Keratinocyte (primary cell): ENCODE measurements at places on chromosomes 11 and 22. TPM values are rescaled to one million over a fixed set of nuclear protein-coding genes. Genes with fewer than 3 reads are reported as not detected.

DNA sequence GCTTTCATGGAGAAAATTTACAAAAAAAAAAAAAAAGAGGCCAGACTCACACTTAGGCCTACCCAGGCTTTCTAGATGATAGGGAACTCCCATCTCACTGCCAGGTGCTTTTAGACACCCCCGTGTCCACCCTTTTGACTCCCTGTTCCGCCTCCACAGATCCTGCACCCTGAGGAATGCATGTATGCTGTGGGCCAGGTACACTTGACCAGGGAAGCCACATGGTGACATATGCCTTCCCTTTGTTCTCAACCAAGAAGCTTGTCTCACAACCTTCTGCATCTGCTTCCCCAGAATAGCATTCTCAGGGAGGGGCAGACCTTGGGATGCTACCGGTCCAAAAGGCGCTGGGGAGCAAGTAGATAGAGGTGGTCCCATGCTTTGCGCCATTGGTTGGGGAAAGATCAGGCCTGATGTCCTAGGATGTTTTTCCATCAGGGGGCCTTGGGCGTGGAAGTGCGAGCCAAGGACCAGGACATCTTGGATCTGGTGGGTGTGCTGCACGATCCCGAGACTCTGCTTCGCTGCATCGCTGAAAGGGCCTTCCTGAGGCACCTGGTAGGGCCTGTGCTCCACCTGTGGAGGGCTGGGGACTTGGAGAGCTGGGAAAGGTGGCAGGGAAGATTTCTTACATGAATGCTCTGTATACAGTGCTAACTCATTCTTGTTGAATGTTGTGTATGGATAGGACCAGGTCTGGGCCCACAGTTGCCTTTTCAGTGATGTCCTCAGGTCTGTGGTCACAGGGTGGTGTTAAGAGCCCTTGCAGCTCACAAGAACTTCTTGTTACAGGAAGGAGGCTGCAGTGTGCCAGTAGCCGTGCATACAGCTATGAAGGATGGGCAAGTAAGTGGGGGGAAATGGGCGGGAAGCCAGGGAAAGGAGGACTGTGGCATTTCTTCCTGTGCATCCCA, 7.5 kb downstream of the HMBS start:
- DNase-seq = no peak

DNA sequence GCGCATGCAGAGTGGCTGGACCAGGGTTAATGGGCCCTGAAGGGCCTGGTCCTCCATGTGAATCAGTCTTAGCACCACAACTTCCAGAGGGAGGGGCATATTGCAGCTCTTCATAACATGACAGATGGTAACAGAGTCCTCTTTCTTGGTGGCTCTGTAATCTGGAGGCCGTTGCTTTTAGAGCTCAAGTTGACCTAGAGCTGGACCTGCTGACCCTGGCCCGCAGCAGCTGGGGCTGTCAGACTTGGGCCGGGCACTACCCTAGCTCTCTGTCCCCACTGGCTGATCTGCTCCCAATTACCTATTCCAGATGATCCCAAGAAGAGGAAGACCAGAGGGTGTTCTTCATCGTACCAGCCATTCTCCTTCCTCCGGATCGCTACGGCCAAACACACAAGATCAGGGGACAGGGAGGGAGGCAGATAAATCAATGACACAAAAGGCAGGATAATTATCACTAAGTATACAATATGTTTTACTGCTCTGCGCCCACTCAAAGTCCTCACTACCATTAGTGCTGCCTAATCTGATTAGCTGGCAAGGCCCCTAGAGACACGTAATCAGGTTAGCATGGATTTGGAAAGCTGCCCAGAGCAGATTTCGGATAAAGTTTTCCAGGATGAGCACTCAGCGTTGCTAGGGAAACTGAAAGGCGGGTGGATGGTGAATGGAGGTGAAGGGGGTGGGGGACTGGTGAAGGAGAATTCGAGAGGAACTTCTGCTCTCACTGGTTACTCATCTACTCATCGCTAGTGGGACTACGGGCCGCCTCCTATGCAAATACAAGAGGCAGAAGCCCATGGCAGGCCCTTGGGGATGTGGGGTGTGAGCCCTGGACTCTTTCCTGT, 64.5 kb upstream of the PHOX2A start:
- peak; percentile 33 for DNase-seq

DNA sequence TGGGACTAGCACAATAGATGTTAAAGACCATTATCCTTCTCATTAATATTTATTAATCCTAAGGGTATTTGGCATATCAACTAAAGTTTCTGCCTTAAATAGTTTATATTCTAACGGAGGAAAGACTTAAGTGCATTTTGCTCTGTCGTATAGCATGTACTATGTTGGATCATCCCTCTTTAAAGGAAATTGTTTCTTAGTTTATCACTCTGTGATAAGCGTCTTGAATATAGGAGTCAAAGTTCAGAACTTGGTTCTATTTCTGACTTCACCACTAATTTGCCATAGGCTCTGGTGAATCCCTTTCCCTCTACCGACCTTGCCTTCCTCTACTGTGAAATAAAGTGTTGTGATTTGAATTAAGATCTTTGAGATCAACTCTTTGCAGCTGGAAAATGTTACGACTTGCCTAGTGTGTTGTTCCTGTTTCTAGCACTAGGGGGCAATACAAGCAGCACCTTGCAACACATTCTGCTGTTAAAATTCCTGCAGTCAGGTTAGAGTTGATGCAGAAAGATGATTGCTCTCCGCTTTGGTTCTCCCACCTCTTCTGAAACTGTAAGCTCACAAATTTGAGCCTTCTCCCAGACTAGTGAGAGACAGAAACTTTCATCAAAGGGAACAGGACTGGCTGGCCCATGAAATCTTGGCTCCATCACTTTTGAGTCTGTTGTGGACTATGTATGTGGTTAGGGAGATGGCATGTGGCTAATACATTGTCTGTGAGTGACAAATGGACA, 27.8 kb upstream of the ZNRF3 start:
- peak; percentile 38 for DNase-seq

GRCh38 chr11:70729949-70730348, 331.6 kb downstream of the CTTN start:
- DNase-seq = no peak

DNA sequence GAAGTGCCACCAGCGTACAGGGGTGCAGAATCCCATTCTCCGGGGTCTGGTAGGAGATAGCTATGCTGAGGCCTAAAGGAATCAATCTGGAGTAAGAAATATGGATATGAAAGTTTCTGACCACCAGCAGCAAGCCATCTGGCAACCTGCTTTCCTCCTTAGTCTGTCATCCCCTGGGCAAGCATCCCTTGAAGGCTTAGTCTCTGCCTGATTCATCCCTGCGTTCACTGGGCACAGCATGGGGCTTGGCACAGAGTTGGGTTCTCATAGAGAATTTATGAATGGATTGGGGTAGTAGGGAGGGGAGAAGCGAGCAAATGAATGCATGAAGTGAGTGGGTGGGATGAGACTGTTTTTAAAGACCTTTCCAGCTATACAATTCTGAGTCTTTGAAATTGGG, 85.8 kb upstream of the NARS2 start:
- no peak for DNase-seq

DNA sequence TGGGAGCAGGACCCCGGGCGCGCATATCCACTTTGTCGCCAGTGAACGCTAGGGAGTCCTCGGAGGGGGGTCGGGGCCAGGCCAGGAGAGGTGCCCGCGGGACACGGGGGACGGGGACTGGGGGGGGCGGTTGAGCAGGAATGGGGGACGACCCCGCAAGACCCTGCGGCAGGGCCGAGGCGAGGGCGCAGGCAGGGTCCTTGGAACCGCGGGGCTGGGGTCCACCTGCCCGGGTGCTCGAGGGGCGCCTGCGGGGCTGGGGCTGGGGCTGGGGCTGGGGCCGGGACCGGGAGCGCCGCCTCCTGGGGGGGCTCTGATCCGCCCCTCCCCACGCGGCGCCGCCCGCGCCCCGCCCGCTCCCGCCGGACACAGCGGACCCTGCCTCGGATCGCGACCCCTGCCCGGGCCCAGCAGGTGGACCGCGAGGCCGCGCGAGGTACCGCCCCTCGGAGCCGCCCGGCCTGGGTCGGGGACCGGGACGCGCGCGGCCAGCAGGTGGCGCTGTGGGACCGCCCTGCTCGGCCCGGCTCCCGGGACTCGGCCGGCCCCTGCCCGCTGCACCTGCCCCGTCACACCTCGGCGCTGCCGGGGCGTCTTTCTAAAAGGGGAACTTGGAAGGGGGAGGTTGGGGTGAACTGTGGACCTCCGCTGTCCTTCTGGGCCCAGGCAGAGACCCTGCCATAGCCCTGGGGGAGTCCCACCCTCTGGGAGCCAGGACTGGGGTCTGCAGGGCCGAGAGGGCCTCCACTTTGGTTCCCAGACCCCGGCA, 11.0 kb downstream of the CRELD2 start:
- DNase-seq = no peak

GRCh38 chr22:40058265-40058664, 63.5 kb downstream of the FAM83F start:
- no peak for DNase-seq

GRCh38 chr11:1928891-1929541, 9.5 kb downstream of the TNNT3 start:
- DNase-seq = no peak

DNA sequence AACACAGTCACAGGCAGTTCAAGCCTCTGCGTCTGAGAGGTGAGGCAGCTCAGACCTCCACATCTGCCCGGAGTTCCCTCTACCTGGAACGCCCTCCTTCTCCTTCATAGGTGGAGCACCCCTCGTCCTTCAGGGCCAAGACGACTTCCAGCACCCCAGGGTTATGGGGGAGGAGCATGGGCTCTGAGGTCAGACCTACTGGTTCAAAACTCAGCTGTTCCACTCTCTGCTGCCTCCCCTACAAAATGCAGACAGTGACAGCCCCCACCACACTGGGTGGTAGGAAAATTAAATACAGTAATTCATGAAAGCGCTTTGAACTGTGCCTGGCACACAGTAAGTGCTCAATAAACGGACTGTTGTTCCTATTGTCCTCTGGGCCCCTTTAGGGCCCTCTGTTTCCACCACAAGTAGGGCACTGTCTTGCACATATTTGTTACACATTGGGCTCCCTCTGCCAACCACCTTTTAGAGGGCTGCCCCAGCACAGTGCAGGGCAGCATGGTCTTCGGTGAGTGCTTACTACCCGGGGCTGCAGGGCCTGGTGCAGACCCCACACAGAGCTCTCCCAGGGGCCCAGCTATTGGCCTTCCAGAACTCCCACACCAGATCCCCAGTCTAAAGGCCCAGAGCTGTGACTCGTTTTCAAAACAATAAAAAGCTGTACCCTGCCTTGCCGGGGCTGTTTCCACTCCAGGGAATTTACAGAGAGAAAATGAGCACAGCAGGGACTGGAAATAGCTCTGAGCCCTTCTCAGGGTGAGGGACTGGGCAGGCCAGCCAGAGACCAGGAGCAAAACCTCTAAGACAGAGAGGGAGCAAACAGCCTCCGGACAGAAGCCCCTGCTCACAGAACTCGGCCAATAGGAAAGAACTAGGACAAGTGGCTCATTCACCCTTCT, 2.5 kb downstream of the TMEM184B start:
- no peak for DNase-seq

- DNase-seq = no peak
Observed at GRCh38 chr11:86874304-86875056, 74.1 kb downstream of the PRSS23 start.

GRCh38 chr11:116537709-116538108, 235.1 kb downstream of the BUD13 start:
- DNase-seq = no peak

DNA sequence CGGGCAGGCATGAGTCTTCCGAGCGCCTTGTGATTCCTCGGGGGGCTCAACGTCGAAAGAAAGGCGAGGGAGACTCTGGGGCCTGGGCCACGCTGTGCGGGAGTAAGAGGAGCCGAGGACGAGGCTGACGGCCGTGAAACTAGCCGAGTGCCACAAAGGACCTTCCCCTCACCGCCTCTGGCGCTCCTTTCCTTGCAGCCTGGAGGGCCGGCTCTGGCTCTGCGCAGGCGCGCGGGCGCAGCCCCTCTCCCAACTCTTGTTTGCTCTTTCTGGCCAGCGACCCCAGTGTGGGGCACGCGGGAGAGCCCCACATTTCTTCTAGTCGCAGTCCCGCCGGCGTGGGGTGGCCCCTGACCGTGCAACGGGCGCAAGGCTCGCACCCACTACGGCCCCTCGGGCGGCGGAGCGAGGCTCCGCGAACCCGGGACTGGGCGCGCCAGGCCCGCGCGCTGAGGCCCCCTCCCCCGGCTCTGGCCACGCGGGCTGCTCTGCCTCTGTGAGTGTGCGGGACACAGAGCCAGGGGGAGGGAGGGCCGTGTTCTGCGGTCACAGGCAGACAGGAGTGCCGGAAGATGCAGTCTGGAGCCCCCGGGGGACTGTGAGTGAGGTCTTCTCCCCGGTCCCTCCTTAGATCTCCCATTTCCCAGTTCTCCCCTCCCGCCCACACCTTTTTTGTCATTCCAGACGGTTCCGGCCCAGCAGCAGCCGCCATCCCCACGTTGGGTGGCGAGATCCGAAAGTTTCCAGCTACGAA, 1.0 kb upstream of the TOB2 start:
- no peak for DNase-seq

DNA sequence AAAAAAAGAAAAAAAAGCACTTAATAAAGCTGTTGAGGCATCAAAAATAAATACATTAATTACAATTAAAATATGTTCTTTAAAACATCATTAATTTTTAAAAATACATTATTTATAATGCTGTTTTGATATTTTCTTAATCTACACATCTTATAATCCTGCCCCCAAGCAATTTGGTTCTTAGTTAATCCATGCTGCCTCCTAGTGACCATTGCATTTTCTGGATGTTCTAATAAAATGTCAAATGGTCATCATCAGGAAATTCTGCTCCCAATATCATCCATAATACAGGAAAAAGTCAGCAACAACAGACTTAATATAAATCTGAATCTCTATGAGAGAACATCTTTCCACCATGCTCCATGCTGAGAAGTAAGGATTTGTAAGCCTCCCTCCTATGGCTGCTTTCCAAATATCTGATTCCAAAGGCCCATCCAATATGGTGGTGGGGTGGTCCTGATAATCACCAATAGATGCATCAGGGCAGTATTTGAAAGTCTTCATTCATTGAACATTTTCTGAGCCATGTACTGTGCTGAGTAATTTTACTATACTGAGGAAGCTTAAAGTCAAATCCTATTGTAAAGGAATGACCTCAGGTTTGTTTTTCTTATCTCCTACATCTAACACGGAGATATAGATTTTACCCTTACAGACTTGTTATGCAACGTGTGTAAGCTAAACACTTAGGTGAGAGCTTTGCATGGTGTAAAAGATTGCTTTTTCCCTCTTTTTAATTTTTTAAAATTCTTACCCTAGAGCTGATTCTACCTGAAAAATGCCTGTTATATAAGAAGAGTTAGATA, 124.7 kb upstream of the BMAL1 start:
- DNase-seq = no peak

GRCh38 chr11:2389377-2390026, 11.0 kb upstream of the TSSC4 start:
- no peak for DNase-seq

GRCh38 chr11:73147771-73148681, 5.9 kb upstream of the FCHSD2 start:
- no peak for DNase-seq

GRCh38 chr11:11416917-11417316, 63.9 kb upstream of the CSNK2A3 start:
- DNase-seq = no peak

GALNT18 gene
- polyA plus RNA-seq = 27.2 to 35.5 TPM (median 29.3 TPM) in 3 replicates

FAM227A gene
- polyA plus RNA-seq = 0.54 to 1.1 TPM (median 0.94 TPM) in 3 replicates

GRIA4 gene
- not detected in 3 replicates for polyA plus RNA-seq

MPPED1 gene
- polyA plus RNA-seq = not detected in 3 replicates

SYT12 gene
- polyA plus RNA-seq = 0.05 to 0.09 TPM in 2 of 3 replicates, not detected in the other

HOATZ gene
- polyA plus RNA-seq = 0.11 TPM in 1 of 3 replicates, not detected in the others

NCAM1 gene
- polyA plus RNA-seq = 0.02 to 0.04 TPM (median 0.03 TPM) in 3 replicates

GLYATL1 gene
- polyA plus RNA-seq = 0.26 to 0.39 TPM (median 0.33 TPM) in 3 replicates

DGCR6 gene
- polyA plus RNA-seq = 0.37 to 1.2 TPM (median 0.88 TPM) in 3 replicates
